ENCODE measurements at places on chromosomes 13 and 19.

- peak; percentile 33 for DNase-seq
Measured at GRCh38 chr19:45901432-45901911, 941 bp downstream of the MYPOP start.

DNA sequence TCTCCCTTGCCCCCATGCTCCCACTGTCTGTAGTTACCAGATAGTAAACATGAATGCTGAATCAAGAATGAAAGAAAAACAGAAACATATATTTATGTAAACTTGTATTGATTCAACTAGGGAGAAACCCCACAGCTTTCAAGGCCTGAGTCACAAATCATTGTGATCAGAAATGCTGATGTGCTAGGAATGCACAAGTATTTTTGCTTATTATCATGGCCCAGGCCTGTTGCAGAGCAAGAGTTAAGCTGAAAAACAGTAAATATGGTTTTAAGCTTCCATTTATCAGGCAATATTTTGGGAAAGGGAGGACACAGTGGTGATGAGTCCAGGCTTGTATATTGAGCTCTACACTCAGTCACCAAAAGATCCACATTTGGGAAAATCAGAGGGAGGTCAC, 669.6 kb downstream of the DIAPH3 start:
- DNase-seq: no peak

GRCh38 chr19:21566073-21566472, 60.7 kb downstream of the ZNF429 start:
- no peak for DNase-seq

DNA sequence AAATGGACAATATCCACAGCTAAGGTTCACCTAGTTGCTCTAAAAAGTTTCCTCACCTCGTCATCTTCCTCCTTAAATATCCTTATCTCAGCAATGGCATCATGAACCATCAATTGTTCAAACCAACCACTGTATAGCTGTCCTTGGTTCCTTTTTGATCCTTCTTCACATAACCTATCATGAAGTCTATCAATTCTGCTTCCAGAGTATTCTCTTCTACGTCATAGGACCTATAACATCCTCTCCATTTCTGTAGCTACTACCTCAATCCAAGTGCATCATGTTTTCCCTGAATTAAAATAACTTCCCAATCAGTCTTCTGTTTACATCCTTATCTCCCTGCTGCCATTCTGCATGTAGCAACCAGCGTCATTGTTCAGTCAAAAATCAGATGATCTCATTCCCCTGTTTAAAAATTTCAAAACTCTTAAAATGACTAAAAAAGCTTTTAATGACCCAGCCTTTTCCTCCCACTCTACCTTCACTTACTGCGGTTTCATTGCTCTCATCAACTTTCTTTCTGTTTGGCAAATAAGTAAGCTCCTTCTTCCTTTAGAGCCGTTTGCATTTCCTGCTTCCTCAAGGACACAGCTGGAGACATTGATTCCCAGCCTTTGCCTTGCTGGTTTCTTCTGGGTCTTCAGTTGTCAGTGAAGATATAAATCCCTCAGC, 223.9 kb upstream of the MIR17HG start:
- DNase-seq: no peak

DNA sequence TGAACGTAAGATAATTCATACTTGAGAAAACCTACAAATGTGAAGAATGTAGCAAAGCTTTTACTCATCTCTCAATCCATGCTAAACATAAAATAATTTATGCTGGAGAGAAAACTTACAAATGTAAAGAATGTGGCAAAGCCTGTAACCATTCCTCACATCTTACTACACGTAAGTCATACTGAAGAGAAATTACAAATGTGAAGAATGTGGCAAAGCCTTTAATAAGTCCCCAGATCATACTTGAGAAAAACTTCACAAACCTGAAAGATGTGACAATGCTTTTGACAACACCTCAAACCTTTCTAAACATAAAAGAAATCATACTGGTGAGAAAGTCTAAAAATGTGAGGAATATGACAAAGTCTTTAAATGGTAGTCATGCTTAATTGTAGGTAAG, 89.4 kb downstream of the ZNF675 start:
- DNase-seq: no peak

GRCh38 chr19:30896554-30896953, 452.7 kb downstream of the TSHZ3 start:
- no peak for DNase-seq

- DNase-seq: no peak
Measured at GRCh38 chr13:44334751-44335150, 38.9 kb upstream of the SERP2 start.

GRCh38 chr13:27120811-27121210, 50.8 kb downstream of the USP12 start:
- no peak for DNase-seq

DNA sequence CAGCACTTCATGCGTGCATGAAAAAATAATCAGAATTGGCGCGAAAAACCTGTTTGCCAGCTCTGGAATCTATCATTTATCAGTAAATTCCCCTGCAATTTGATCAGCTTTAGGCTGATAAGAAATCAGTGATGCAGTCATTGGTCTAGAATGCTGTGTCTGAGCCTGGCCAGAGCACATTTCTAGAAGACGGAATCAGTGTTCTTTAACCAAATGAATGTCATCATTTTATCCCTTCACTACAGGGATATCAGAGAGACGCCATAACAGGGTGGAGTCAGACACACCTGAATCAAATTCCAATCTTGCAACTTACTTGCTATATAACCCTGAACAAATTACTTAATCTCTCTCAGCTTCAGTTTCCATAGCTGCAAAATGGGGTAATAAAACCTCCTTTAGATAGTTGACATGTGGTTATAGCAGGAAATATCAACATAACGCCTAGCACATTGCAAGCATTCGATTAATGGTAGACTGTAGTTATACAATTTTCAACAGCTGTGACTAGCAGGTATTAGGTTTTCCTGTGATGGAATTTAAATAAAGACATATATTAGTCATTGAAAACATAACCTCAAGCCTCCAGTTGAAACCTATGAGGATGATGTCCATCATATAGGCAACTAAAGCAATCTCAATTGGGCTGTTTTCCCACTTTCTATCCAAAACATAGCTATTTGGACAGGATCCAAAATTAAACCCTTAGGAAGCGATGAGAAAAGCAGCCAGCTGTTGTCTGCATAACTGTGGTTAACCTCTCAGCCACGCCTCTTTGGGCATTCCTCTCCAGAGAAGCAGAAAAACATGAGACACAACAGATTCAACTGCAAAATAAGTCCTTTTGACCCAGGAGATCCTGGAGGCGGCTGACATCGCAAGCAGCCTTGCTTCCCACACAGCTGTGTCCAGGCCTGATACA, 51.6 kb upstream of the UBL3 start:
- DNase-seq: peak; percentile 62

DNA sequence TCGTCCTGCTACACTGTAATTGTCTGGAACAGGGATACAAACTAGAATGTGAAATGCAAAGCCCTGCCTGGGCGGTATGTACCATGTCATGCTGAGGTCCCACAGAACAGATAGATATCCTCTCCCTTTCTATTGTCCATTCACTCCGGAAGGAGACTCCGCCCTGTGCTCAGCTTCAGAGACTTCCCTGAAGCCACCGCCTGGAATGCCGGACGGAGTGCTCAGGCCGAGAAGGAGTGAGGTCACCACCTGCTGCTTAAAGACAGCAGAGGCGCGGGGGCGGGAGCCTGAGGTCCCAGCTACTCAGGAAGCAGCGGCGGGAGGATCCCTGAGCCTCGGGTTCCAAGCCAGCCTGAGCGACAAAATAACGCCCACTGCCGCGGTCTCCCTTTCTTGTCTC, 890 bp upstream of the ZNF611 start:
- DNase-seq: no peak

DNA sequence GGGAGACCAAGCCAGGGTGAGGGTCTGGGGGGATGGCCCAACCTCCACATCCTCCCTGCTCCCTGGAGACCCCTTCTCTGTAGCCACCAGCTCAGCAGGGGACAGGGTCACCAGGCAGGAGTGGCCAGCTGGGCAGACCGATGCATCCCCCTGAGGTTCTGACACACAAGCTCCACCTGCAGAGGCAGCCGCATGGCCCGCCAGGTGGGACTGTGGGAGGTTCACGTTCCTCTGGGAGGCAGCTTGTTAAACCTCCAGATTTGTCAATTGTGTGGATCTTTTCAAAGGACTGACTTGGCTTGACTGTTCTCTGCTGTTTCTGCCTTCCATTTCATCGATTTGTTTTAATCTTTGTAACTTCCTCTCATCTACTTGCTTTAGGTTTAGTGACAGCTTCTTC, 8.1 kb downstream of the POLRMT start:
- no peak for DNase-seq

DNA sequence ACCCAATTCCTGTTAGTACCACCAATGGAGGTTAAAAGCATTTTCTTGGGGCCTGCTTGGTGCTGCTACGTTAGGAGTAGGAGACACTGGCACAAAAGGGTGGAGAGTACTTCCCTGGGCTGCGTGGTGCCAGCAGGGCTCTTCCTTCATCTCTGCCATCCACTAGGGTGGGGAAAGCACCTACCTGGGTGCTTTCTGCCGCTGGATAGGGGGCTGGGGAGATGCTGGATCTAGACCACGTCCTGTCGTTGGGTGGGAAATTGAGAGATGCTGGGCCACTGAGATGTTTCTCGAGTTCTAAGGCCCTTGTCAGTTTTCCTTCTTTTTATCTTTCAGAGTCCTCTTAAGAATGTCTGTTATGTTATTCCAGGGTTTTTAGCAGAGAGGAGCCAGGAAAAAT, 6.7 kb upstream of the FCGBP start:
- DNase-seq: peak; percentile 41

GRCh38 chr13:102276404-102276803, 125.4 kb downstream of the FGF14 start:
- DNase-seq: no peak

DNA sequence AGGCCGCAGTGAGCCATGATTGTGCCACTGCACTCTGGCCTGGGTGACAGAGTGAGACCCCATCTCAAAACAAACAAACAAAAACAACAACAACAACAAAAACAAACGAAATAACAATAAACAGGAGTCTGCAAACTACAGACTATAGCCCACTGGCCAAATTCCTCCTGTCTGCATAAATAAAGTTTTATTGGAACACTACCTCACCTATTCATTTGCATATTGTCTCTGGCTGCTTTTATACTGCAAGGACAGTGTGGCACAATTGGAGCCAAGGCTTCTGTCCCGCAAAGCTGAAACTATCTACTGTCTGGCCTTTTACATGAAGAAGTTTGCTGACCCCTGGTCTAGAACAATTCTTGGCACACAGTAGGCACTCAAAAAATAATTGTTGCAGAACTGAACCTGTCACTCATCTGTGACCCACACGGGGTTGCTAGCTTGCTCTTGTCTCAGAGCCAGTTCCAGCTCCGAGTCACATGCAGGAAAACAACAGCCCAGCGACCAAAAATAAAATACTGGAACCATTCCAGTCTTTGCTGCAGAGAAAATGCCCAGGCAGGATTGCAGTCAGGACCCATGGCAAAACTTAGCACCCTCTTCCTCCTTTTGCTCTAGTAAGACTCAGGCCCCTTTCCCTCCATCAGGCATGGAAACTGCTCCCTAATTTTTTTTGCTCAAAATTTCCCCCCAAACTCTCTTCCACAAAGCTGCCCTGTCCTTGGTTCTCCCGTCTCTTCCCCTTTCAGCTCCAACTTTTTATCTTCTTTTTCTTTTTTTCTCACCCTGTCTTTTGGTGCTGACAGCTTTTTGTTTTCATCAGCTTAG, 4.8 kb upstream of the MYH14 start:
- no peak for DNase-seq

GRCh38 chr13:74026753-74027152, 107.5 kb downstream of the KLF12 start:
- peak; percentile 82 for DNase-seq

GRCh38 chr19:51024924-51025323, 1.5 kb downstream of the KLK11 start:
- no peak for DNase-seq

GRCh38 chr19:38206006-38206745, 17.8 kb downstream of the DPF1 start:
- no peak for DNase-seq

- no peak for DNase-seq
Measured at GRCh38 chr13:24097667-24098066, 62.9 kb upstream of the SPATA13 start.
